ENCODE measurements at places on chromosomes 7 and 10. TPM values are rescaled to one million over a fixed set of nuclear protein-coding genes. Genes with fewer than 3 reads are reported as not detected.

DNA sequence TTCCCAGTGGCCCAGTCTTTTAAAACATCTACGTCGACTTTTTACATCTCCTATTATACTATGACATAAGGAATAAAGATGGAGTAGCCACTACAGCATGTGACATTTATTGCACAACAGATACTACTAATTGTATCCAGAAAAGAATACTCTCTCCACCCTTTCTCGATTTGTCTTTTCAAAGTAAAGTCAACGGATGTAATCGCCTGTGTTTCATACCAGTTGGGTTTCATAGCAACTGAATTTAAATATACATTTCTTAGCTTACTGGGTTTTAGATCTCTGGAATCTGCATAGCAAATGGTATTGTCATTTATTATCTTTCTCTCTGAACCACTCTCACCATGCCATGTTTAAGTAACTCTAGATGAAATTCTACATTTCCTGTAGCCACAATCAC, 86.4 kb upstream of the TRIL start:
- no peak for DNase-seq
- H3K4me1 ChIP-seq: peaks cover 8% of the 10 kb centered on the region
- no peak overlapping the region for H3K4me3 ChIP-seq
- H3K36me3 ChIP-seq: no peaks in the 10 kb centered on the region

- DNase-seq: no peak
- no peaks in the 10 kb centered on the region for H3K27me3 ChIP-seq
- H3K36me3 ChIP-seq: no peaks in the 10 kb centered on the region
- H3K4me3 ChIP-seq: no peak overlapping the region
- no peaks in the 10 kb centered on the region for H3K4me1 ChIP-seq
These were observed 58.8 kb upstream of the SRRM3 start for GRCh38 chr7:76142861-76143260.

- H3K4me1 ChIP-seq: no peaks in the 10 kb centered on the region
- DNase-seq: no peak
- no peak overlapping the region for H3K27ac ChIP-seq
- H3K27me3 ChIP-seq: no peaks in the 10 kb centered on the region
- H3K4me3 ChIP-seq: no peak overlapping the region
These were observed 1101.7 kb upstream of the GHITM start for GRCh38 chr10:83037653-83038052.

DNA sequence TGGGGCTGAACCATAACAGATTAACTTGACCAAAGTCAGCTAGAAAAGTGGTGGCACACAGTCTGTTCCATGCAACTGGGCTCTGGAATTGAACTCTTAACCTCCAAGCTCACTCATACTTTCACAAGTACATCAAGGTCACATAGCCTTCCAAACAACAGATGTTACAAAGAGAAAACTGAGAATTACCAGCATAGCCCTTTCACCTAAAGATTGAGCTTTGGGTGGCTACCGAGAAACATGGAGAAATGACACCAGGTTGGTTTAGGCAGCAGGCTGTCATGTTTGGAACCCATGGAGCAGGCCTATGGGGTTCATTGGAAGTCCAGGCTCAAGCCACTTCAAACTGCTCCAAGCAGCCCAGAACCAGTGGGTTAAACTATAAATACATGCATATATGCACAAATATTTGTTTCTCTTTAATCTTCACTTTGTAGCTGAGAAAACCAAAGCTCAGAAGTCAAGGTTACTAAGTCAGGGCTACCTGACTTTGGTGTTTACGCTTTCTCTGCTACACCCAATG, 59.1 kb downstream of the MALSU1 start:
- no peak overlapping the region for H3K27ac ChIP-seq
- H3K36me3 ChIP-seq: no peaks in the 10 kb centered on the region
- H3K27me3 ChIP-seq: no peaks in the 10 kb centered on the region
- DNase-seq: no peak
- H3K4me1 ChIP-seq: no peaks in the 10 kb centered on the region

DNA sequence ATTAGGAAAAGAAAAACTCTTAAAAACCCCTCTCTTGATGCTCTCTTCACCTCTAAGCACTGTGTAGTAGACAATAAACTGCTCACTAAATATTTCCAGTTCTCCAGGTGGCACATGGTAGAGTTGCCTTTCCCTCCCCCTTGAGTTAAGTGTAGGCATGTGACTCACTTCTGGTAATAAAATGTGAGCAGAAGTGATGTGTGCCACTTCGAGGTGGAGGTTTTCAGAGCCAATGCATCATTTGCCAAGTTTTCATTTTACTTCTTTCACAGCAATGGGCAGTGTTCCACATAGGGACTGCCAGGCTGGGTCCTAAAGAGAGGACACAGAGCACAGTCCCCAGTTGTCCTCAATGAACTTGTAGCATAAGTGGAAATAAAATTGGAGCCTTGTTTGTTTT, 131.6 kb upstream of the NPY start:
- no peaks in the 10 kb centered on the region for H3K27me3 ChIP-seq
- no peak overlapping the region for H3K27ac ChIP-seq
- no peak for DNase-seq
- H3K4me1 ChIP-seq: no peaks in the 10 kb centered on the region

GRCh38 chr10:11205030-11205772, 187.5 kb downstream of the CELF2 start:
- H3K27me3 ChIP-seq: no peaks in the 10 kb centered on the region
- H3K4me3 ChIP-seq: no peak overlapping the region
- peaks cover 4% of the 10 kb centered on the region for H3K36me3 ChIP-seq
- DNase-seq: no peak

DNA sequence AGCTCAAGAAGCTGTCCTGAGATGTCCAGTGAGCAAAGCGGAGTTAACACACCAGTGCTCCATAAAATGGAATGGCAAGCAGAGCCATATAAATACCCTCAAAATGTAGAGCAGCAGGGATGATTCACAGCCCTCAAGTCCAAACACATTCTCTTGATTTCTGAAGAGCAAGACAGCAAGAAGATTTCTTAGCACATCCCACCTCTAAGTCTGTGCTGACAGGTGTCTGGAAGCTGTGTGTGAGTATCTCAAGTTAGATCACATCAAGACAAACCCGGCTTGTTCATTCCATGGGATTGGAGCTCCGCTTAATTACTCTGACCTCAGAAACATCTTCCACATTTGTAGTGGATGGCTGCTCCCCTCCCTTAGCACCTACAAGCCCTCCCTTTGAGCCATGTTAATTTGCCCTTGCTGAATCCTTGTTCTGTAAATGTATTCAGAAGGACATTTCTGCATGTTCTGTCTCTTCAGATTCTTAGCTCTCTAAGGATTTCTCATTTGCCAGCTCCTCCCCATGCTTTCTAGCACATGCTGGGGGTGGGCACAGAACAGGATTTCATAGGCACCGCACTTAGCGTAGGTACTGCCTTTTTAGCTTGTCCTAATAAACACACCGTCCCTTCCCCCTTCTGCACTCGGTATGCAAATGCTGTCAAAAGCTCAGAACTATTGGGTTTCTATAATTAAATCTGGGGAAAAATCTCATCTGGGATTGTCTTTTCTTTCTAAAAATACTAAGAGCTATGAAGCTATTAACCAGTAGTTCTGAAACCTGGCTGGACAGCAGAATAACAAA, 112.7 kb downstream of the CPXM2 start:
- H3K27ac ChIP-seq: no peak overlapping the region
- no peaks in the 10 kb centered on the region for H3K4me1 ChIP-seq
- DNase-seq: no peak
- H3K36me3 ChIP-seq: no peaks in the 10 kb centered on the region

GRCh38 chr10:49179699-49180443, 8.3 kb downstream of the TMEM273 start:
- DNase-seq: peak; percentile 65
- H3K4me3 ChIP-seq: no peak overlapping the region
- peaks cover 20% of the 10 kb centered on the region for H3K4me1 ChIP-seq

- H3K27me3 ChIP-seq: peaks cover 24% of the 10 kb centered on the region
- no peak overlapping the region for H3K4me3 ChIP-seq
- H3K27ac ChIP-seq: no peak overlapping the region
- H3K36me3 ChIP-seq: no peaks in the 10 kb centered on the region
- DNase-seq: peak; percentile 30
These were observed 12.2 kb upstream of the KCP start for GRCh38 chr7:128922496-128923410.

- peak overlapping the region; percentile 86 for H3K27ac ChIP-seq
- no peaks in the 10 kb centered on the region for H3K27me3 ChIP-seq
- peaks cover 23% of the 10 kb centered on the region for H3K4me1 ChIP-seq
- no peak overlapping the region for H3K4me3 ChIP-seq
- DNase-seq: peak; percentile 84
These were observed 5.8 kb upstream of the POLM start for GRCh38 chr7:44087911-44088838.

DNA sequence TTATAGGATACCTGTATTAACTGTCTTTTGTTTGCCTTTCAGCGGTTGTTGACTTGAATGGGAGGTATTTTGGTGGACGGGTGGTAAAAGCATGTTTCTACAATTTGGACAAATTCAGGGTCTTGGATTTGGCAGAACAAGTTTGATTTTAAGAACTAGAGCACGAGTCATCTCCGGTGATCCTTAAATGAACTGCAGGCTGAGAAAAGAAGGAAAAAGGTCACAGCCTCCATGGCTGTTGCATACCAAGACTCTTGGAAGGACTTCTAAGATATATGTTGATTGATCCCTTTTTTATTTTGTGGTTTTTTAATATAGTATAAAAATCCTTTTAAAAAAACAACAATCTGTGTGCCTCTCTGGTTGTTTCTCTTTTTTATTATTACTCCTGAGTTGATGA, 26.6 kb downstream of the RBM17 start:
- H3K27ac ChIP-seq: no peak overlapping the region
- H3K4me3 ChIP-seq: no peak overlapping the region
- H3K4me1 ChIP-seq: peaks cover 26% of the 10 kb centered on the region
- H3K36me3 ChIP-seq: peaks cover 60% of the 10 kb centered on the region

- no peaks in the 10 kb centered on the region for H3K4me1 ChIP-seq
- no peaks in the 10 kb centered on the region for H3K36me3 ChIP-seq
- H3K27me3 ChIP-seq: no peaks in the 10 kb centered on the region
- peak overlapping the region; percentile 31 for H3K27ac ChIP-seq
These were observed 75.0 kb downstream of the GATA3 start for GRCh38 chr10:8129438-8129837.

DNA sequence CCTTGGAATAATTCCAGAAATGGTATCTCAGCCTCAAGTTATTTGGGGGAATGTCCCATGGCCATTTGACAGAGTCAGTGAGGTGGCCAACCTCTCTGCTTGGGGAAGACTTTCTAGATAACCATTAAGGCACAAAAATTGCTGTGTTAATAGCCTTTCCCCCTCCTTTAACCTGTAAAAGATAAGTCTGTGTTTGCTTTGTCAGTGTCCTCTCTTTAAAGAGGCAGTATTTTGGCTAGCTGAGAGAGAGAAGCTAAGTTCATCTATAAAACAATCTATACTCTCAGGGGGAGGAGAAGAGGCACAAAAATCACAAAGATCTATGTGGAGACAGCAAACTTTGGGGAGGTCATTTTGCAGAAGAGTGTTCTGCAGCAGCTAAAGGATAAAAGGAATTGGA, 72.1 kb downstream of the PLCE1 start:
- no peaks in the 10 kb centered on the region for H3K4me1 ChIP-seq
- no peaks in the 10 kb centered on the region for H3K36me3 ChIP-seq
- H3K4me3 ChIP-seq: no peak overlapping the region
- no peak for DNase-seq
- H3K27me3 ChIP-seq: no peaks in the 10 kb centered on the region

- no peaks in the 10 kb centered on the region for H3K4me1 ChIP-seq
- no peaks in the 10 kb centered on the region for H3K27me3 ChIP-seq
- H3K36me3 ChIP-seq: no peaks in the 10 kb centered on the region
- no peak for DNase-seq
- H3K4me3 ChIP-seq: no peak overlapping the region
These were observed 432.7 kb downstream of the DPP6 start for GRCh38 chr7:154484943-154485342.

- no peak for DNase-seq
- no peak overlapping the region for H3K27ac ChIP-seq
- H3K4me1 ChIP-seq: peaks cover 2% of the 10 kb centered on the region
- H3K4me3 ChIP-seq: no peak overlapping the region
These were observed 207.2 kb downstream of the PARD3 start for GRCh38 chr10:34607894-34608293.

DNA sequence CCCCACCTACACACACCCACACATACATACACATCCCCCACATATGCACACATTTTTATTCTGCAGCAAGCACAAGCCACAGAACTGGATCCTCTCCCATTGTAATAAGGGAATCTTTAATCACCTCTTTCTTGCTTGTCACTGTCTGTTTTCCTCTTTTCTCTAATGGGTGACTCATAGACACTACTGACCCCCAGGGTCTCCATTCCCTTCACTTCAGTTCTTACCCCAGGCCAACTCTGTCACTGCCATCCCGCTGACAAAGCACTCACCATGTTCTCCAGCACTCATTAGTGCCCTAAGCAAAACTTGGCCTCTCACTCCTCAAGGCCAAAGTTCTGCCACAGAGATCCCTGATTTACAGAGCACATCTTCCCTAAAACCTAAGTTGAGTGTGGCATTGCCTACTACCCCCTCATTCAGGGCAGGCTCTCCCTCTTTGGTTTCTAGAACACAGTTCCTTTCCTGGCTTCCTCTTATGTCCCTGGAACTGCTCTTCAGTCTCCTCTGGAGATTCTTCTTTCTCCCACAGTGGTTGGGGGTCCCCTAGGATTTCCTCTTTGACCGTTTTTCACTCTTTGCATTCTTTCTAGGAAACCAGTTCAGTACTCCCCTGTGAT, 39.6 kb upstream of the INHBA start:
- H3K36me3 ChIP-seq: no peaks in the 10 kb centered on the region
- no peak overlapping the region for H3K27ac ChIP-seq
- no peaks in the 10 kb centered on the region for H3K4me1 ChIP-seq
- H3K4me3 ChIP-seq: no peak overlapping the region
- no peak for DNase-seq

- no peak for DNase-seq
- H3K27ac ChIP-seq: peak overlapping the region; percentile 18
- H3K4me1 ChIP-seq: peaks cover 10% of the 10 kb centered on the region
- no peaks in the 10 kb centered on the region for H3K36me3 ChIP-seq
- H3K27me3 ChIP-seq: no peaks in the 10 kb centered on the region
- no peak overlapping the region for H3K4me3 ChIP-seq
These were observed 166.4 kb downstream of the C7orf25 start for GRCh38 chr7:42745357-42746059.

- no peaks in the 10 kb centered on the region for H3K27me3 ChIP-seq
- H3K4me3 ChIP-seq: no peak overlapping the region
- H3K4me1 ChIP-seq: no peaks in the 10 kb centered on the region
These were observed 14.8 kb downstream of the CUX1 start for GRCh38 chr7:101832205-101832631.

The SLC39A12 gene
- total RNA-seq: not detected

The SEC24C gene
- total RNA-seq: 68.8 TPM

The MSS51 gene
- total RNA-seq: 1.9 TPM

The FKBP6 gene
- not detected for total RNA-seq

The PLAU gene
- total RNA-seq: 8.4 TPM

The FAM25G gene
- total RNA-seq: 26.2 TPM

The GHRHR gene
- 1.5 TPM for total RNA-seq

The AOAH gene
- total RNA-seq: 4.8 TPM

The PDIA4 gene
- 57.1 TPM for total RNA-seq

The SMO gene
- 34.5 TPM for total RNA-seq

The CPN1 gene
- total RNA-seq: not detected

The OGDH gene
- total RNA-seq: 140 TPM

The CDH23 gene
- total RNA-seq: 1.9 TPM

The PTPN20 gene
- total RNA-seq: 3.2 TPM
